Gastroesophageal sphincter (tissue), 4 donors: ENCODE measurements at places on chromosomes 4 and X.

GRCh38 chrX:153622661-153623309, 23.8 kb upstream of the CCNQ start:
- ATAC-seq, result no peak

DNA sequence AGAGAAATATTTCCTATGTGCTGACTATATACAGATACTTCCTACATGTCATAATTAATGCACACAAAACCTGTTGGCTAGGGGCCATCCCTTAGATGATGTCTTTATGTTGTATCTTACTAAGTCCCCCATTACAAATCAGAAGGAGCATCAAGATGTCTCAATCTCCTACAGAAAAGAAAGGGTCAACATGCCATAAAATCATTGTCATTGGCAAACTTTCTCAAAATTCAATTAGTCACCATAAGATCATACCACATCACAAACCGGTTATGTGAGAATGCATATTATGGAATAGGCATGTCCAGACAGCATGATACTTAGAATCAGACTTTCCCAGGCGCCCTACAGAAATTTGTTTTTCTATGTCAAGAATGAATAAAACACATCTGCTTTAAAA, 175.2 kb upstream of the TET2 start:
- ATAC-seq, result no peak

DNA sequence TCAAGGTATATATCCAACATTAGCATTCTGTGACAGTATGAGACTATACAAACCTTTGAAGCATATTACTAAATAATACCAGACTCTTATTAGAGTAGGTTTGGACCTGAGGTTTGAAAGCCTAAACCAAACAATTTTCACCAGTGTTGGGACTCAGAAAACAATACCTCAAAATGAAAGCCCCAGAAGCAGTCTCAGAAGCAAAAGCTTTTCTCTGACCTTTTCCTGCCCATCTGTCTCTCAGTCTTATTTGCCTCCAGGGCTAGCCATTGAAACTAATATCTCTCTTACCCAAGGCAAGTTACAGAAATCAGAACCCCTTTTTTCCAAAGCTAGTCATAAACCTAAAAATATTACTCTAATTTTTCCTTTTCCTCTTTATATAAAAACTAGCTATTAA, 163.3 kb downstream of the PTCHD1 start:
- no peak for ATAC-seq

DNA sequence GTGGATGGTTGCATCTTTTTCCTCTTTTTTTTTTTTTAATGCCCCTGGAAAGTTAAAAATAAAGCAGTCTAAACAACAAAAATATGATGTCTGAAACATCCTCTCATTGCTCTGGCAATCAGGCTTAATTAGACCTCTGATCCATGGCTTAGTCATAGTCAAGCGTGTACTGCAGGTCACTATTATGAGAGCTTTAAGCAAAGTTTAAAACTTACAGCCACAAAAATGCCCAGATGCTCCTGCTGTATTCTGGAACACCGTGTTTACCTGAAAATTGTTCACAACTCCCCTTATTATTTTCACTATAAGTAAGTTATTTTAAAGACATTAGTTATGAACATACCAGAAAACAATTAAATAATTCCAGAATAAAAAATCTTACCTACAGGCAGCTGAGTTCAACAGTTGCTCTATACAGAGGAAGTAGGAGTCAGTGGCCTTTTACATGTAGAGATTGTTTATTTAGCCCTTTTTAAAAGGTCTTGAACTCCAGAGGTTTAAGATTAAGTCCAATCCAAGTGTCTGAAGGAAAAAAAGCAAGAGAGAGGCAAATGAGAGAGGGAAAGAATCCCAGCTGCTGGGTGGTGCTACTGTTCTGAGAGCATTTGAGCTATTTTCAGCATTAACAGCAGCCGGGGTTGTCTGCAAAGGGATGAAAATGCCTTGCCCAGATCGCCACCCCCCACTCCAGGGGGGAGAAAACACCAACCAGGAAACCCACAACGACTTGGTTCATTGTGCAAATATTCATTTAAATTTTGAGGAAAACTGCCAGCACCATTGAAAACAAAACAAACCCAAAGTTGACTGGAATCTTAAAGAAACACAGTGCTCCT, 36.9 kb downstream of the SORBS2 start:
- ATAC-seq, result peak; percentile 48

DNA sequence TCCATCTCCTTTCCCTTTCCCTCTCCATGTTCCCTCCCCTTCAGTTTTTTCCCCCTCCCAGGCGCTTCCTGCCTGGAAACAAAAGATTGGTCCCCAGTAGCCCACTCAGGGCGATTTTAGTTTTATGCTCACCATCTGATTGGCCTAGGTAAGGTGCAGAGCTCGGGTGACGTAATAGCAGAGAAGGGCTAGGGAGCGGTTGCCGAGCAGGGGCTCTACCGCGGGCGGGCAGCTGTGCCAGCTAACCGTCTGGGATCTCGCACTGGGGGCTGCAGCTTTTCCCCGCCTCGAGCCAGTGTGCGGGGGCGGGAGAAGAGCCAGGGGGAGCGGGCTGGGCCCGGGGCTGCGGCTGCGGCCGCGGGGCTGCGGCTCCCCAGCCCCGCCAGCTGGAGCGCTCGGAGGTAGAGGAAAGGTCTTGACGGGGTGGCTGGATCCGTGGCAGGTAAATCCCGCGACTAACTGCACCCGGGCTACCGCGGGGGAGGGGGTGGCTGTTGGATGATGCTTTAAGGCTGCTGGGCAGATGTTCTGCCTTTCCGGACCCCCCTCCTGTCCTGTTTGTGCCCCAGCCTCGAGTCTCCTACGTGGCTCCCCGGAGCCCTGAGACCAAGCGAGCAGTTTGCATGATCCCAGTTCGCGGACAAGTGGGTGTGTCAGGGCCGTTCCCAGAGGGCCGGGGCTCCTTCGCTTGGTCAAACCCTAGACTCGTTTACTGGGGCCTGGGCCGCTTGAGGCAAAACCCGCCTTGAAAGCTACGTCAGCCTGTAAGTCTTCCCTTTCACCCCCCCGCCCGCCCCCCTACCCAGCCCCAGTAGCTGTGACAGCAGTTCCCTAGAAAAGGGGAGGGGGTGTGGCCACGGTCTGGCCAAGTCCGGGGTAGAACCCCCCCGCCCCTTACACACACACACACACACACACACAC, at the start of gene PAK3:
TSS of gene PAK3 (plus strand) at position 218 of the 922 bp plus-strand sequence. CDS start 26,913 bp downstream, outside the sequence.
- ATAC-seq, result peak; percentile 89

DNA sequence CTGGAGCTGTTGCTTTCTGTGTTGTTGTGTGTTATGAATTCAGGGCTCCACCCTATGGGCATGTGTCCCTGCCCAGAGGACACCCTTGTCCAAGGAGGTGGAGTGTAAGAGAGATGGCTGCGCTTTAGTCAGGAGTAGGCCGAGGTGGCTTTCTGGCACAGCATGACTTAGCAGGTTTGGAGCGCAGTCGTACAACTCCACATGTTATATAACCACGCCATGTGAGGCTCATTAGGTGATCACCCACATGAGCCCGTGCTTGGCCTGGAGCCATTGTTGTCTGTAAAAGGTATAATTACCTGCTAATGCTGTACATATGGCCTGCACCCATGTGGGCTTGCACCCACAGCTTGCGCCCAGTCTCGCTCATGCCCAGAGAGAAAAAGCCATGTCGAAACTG, 15.8 kb upstream of the ANAPC4 start:
- no peak for ATAC-seq

- peak; percentile 32 for ATAC-seq
These were observed 151.2 kb upstream of the SLC4A4 start for GRCh38 chr4:71187404-71188155.

GRCh38 chrX:49054073-49054762, 4.6 kb upstream of the CCDC120 start:
- ATAC-seq, result no peak

DNA sequence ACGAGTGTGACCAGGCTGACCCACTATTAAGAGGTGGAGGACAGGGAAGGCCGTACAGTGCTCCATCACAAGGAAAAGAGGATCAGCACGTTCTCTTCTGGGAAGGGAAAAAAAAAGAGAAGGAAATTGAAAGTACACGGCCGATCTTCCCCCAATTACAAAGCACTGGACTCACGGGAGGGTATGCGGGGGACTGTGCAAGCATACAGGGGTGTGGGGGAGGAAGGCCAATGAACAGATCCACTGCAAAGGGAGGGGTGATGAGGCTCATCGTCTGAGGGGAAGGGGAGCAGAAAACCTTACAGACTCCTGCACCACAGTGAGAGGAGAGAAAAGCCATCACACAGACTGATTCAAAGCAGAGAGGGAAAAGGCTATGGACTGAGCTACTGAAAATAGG, 1.1 kb downstream of the ELK1 start:
- ATAC-seq, result no peak

DNA sequence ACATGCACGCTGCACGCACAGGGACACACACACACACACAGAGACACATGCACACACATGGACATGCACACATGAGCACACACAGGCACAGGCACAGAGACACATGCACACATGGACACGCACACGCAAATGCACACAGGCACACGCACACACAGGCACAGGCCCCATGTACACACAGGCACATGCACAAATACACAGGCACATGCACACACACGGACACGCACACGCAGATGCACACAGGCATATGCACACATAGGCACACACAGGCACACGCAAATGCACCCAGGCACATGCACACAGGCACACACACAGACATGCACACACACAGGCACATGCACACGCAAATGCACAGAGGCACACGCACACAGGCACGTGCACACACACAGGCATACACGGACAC, 30.3 kb upstream of the HTRA3 start:
- no peak for ATAC-seq

DNA sequence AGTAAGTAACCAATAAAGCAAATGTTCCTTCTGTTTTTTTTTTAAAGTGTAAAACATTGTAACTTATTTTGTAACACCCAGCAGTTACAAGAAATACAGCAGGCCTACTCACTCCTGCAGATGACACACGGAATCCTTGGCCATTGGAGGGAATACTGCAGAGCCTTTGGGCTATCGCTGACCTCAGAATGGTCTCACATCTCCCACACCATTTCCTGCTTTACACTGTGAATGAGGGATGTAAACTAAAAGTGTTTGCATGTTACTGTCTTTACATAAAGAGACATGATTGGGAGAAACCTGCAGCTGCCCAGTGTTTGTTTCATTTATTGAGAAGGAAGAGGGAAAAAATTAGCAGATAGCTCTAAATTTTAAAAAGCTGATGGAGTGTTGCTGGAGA, 64.1 kb downstream of the USP46 start:
- no peak for ATAC-seq
